ENCODE measurements at places on chromosomes 11 and 22.

DNA sequence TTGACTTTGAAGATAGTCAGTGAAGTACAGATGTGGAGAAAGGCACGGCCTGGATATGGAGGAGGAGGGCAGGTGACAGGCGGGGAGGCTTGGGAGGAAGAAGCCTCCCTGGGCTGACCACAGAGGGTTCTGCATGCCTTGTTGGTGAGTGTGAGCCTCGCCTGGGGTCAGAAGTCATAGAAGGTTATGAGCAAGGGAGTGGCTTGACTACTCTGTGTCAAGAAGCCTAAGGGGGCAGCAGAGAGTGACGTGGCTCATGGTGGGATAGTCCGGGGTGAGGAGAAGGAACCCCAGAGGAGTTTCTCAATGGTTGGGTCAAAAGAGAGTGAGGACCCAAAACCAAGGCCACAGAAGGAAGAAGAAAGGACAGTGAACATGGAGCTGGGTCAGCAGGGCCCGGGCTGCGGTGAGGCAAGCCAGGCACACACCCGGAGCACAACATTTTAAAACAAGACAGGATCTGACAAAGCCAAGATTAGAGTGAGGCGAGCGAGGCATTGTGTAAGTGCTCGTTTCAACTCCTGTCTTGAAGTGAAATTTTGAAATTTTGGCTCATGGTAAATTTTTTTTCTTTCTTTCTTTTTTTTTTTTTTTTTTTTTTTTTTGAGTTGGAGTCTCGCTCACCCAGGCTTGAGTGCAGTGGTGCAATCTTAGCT, 31.9 kb downstream of the PDGFB start:
- no peak for DNase-seq

- no peak for DNase-seq
Measured at GRCh38 chr11:106302416-106302815, 225.0 kb downstream of the AASDHPPT start.

DNA sequence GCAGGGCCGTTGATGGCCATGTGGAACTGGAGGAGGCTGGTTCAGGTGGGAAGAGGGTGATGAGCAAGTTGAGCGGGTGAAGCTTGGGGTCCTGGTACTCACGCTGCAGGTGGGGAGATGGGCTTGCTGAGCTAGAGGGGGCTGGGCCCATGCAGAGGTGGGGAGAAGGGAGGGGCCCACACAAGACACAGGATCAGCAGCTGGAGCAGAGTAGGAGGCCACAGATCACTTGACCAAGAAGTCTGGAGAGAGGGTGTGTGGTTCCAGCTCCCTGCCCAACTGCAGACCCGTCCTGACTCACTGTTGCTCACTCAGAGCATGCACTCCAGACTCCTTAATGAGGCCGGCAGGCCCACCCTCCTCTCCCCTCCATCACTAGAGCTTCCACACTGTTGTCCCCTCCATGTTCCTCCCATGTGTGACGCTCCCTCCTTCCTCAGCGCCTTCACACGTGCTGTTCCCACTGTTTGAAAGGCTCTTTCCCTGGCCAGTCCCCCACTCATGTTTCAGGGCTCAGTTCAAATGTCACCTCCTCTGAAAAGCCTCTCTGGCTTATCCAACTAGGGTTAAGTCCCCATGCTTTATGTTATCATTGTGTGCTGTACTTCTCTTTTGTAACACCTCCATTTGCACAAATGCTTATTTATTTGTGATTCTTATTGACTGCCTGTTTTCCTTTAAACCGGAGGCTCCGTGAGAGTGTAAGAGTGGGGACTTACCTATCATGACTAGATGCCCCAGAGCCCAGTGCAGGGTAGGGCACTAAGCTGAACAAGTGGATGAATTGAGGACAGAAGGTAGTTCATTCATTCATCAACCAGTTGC, 2.3 kb downstream of the CCDC86 start:
- no peak for DNase-seq

- DNase-seq, result peak; percentile 49
Measured at GRCh38 chr11:107665018-107665417, 46.8 kb downstream of the SLN start.

DNA sequence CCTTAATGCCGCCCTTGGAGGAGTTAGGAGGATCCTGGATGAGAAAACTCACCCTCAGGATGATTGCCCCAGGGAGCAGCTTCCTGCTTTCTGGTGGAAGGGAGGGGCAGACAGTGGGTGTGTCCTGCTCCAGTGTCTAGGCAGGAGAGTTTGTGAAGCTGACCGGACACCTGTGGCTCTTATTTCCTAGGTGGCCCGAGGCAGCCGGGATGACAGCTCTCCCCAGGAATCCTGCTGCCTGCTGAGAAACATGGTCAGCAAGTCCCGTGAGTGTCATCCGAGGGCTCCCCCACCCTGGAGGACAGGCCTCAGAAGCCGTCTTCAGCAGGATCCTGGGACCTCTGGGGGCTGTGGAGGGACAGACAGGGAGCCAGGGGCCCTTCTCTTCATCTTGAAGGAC, 50.4 kb downstream of the ST3GAL4 start:
- DNase-seq, result no peak

All from retina (tissue), 1 donor.